ENCODE measurements at places on chromosomes 4 and X. TPM values are rescaled to one million over a fixed set of nuclear protein-coding genes. Genes with fewer than 3 reads are reported as not detected.

Gene SOD3
- not detected for total RNA-seq

Gene HSFX2
- not detected for total RNA-seq

Gene RAB41
- total RNA-seq, result not detected

Gene RPL10
- 1,651 TPM for total RNA-seq

Gene CT45A3
- total RNA-seq, result not detected

Gene ADH4
- not detected for total RNA-seq

Gene NXF2
- not detected for total RNA-seq

Gene CENPE
- 50.2 TPM for total RNA-seq

Gene STPG2
- total RNA-seq, result 0.19 TPM

Gene CASP3
- 84.9 TPM for total RNA-seq

Gene BRS3
- total RNA-seq, result not detected

DNA sequence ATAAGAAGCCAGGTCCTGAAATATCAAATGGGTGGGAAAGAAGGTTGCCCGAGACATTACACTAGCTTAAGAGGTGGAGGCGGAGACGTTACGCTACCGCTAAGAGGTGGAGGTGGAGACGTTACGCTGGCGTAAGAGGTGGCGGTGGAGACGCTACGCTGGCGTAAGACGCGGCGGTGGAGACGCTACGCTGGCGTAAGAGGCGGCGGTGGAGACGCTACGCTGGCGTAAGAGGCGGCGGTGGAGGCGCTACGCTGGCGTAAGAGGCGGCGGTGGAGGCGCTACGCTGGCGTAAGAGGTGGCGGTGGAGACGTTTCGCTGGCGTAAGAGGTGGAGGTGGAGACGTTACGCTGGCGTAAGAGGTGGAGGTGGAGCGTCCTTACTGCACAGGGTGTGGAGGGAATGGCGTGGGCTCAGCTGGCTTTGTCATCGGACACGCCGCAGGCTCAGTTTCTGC is 12.8 kb downstream of the CYP4V2 start:
- peak; percentile 34 for ATAC-seq

- ATAC-seq, result no peak
Observed at GRCh38 chrX:7987160-7988012, 60.2 kb upstream of the PNPLA4 start.

- ATAC-seq, result no peak
Observed at GRCh38 chr4:185213877-185214276, 4.5 kb downstream of the SNX25 start.

- no peak for ATAC-seq
Observed at GRCh38 chr4:61201961-61202637, 2.0 kb downstream of the ADGRL3 start.

DNA sequence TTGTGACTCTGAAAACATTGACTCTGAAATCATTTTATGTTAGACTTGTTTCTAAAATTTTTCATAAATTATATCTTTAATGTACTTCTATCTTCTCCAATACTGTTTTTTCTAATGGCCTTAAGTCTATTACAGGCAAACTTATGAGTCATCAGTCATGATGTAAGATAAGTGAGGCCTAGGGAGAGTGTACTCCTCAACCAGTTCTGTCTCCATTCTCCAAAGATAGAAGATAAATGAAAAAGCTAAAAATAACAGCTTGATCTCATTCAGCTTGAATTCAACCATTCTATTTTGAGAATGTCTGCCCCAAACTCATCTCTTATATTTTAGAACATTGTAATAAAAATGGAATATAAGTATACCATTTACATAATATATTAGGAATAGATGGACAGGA is 34.5 kb downstream of the STBD1 start:
- ATAC-seq, result no peak

DNA sequence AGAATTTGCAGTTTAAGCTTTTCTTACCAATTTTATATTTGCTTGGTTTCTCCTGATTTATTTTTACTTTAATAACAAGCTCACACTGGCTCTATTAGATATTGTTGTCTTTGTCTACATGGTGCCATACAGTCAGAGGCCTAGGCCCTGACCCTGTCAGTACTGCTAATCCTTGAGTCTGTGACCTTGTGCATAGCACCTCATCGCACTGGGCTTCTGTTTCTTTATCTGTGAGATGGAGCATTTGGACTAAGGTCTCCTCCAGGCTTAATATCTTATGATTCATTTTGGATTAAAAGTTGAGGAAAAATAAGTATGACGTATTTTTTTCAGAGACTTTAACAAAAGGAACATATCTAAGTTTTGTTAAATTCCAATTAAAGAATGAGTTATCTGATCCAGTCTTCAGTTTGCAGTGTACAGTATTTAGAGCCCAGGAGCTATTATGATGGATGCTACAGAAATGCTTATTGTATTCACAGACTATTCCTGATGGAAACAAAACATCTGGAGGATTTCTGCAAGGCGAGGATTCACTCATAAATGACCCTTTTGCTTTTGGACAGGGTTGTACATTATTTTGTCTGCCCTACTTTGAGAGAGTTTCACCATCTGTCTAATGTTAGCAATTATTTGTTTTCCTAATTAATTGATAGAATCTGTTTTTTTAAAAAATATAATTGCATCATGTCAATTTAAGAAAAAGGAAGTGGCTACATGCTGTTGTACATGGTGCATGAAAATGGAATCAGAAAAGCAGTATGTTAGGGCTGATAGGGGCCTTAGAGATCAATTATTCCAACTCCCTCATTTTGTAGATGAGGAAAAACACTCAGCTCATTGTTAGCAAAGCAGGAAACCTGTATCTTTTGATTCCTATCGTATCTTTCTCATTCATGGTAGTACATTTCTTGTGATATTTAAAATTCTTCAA is 203.6 kb downstream of the BANK1 start:
- ATAC-seq, result no peak

DNA sequence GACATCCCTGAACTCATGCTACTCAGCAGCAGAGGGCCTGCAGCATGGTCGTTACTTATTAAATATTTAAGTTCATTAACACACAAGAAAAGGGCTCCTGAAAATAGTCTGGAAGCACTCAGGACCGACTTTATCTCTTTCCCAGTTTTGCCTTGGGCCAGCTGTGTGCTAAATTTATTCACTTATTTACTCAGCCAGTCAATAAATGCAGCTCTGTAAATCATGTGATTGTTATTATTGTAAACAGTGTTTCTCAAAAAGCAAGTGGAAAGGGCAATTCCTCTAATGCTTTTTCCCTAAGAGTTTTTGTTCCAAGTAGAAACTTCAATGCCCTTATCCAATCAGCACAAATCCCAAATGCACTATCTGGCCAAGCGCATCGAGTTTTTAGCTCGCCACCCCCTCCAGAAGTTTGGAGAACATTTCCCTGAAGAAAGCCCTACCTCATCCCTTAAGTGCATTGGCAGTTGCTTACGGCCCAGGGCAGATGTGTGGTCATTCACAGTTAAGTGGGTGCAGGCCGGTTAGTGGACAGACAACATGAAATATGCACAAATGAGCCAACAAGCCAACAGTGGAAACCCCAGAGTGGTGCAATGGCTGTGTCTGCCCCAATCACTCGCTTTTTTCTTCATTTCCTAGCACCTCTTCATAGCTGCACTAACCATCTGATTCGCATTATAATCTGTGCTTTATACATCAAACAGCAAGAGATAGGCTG is 125.8 kb downstream of the SMIM20 start:
- ATAC-seq, result no peak

DNA sequence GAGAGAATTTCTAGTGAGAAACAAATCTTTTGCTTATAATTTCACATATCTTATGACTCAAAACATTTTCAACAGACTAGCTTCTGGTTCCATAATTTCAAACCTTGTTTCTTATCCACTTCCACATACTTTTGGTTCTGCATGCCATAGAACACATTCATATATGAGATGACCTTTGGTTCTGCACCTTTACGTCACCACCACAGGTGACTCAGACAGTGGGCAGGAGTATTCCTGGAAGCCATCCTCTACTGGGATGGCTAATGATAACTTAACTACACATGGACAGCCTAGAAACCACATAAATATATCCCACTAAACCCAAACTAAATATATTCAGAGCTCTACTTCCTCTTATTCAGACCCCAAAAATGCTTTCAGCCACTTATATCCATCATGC is 133.3 kb downstream of the DCK start:
- peak; percentile 59 for ATAC-seq

DNA sequence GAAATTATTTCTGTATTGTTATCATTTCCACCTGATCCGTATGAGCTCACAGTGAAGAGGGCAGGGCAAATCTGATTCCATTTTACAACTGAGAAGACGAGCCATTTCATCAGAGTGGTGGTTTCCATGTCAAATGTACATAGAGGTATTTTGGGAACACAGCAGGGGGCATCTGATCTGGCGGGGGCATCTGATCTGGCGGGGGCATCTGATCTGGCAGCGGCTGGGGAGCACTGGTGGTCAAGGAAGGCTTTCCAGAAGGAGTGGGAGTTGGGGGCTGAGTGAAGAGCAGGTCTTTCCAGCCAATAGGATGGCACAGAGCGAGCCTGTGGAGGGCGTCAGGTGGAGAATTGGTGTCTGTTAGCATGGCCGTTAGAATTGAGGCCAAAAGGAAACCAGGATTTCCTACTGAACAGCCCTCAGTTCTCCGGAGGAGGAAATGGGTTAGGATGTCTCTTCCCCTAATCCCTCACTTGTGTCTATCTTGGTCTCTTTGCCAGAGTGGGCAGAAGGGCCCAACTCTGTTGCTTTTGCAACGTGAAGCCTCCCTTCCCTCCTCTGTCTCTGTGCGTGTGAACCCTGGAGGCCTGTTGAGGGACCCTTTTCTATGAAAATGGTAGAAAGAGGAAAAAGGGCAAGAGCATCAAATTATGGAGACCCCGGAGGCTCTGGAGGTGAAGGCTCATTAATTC is 41.3 kb downstream of the RHOH start:
- peak; percentile 27 for ATAC-seq

GRCh38 chr4:31974490-31975002 is 1254.4 kb downstream of the PCDH7 start:
- no peak for ATAC-seq

DNA sequence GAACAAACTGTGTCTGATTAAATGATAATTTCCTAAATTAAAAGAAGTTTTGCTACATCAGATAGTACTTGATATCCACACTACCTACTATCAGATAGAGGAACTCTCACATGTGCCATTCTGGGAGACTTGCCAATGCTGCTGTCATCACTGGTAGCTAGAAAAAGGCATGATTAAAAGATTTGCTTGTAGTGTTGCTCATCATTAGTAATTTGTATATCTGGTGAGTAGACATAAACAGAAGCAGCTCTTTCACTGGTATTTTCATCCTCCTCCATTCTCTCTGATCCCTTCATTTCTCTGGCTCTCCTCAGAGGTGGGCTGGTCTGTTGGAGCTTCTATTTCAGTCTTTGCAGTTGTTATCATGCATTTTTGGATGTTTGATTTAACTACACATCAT is 56.0 kb downstream of the SPRY1 start:
- ATAC-seq, result peak; percentile 38

- no peak for ATAC-seq
Observed at GRCh38 chrX:84187533-84188319, at the start of gene RPS6KA6. TSS of gene RPS6KA6 (minus strand) at chrX:84188199. CDS start at chrX:84187899, 300 bp downstream.

- ATAC-seq, result no peak
Observed at GRCh38 chr4:56979421-56980072, 851 bp downstream of the POLR2B start.

DNA sequence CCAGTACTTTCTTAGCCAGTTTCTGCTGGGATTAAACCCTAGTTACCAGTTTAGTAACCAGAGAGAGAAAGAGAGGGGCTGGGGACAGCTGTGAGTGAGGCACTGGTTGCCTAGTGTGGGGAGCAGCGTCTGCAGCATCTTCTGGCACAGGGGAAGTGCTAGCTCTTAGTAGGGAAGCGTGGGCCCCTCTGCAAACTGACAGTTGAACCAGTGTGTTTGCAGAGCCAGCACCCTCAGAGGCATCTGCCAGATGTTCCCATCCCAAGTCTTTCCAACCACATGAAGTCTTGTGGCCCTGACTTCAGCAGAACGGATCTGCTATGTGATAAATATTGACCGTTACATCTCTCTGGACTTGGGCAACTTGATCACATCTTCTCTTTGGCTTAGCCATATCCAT is 15.0 kb downstream of the RBMX2 start:
- ATAC-seq, result no peak

DNA sequence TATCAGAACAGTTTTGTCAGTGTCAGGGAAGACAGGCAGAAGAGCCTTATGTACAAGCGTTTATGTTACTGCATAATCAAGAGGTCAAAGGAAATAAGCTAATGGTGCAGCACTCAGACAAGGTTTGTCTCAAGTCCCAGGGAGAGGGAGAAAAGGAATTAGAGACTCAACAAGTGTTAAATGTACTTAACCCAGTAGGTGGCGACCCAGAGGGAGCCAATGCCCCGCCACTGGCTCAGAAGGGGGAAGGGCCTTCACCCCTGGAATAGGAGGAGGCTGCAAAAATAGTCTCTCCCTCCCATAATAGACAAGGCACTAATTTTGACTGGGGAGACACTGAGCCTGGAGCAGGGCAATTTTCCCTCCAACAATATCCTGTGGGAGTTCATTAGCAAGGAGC is 14.1 kb upstream of the PAPSS1 start:
- ATAC-seq, result no peak

GRCh38 chr4:102858828-102859464 is 9.8 kb upstream of the CISD2 start:
- ATAC-seq, result no peak

GRCh38 chrX:110600745-110601310 is 194.8 kb downstream of the CHRDL1 start:
- no peak for ATAC-seq

GRCh38 chr4:185265942-185266341 is 56.5 kb downstream of the SNX25 start:
- peak; percentile 40 for ATAC-seq

GRCh38 chrX:137568741-137569469 is 3.0 kb downstream of the ZIC3 start:
- ATAC-seq, result no peak

GRCh38 chr4:20938204-20938603 is 237.9 kb downstream of the PACRGL start:
- no peak for ATAC-seq

DNA sequence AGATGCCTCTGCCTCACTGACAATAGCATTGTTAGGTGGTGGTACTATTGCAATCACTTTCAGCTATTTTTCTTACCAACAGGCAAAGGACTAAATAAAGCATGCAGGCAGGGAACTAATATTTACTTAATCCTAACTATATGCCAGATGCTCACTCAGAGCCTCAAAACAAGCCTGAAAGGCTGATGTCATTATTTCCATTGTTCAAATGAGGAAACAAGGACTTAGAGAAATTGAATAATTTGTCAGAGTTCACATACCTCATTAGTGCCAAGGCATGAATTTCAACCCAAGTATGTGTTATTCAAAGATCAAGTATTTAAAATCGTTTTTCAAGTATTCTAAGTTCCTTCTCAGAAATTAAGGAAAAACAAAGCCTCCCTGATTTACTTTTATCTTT is 374.9 kb upstream of the TECRL start:
- no peak for ATAC-seq

GRCh38 chr4:17770845-17771244 is 10.6 kb downstream of the FAM184B start:
- ATAC-seq, result no peak
